ENCODE measurements at places on chromosomes 2 and 18.

DNA sequence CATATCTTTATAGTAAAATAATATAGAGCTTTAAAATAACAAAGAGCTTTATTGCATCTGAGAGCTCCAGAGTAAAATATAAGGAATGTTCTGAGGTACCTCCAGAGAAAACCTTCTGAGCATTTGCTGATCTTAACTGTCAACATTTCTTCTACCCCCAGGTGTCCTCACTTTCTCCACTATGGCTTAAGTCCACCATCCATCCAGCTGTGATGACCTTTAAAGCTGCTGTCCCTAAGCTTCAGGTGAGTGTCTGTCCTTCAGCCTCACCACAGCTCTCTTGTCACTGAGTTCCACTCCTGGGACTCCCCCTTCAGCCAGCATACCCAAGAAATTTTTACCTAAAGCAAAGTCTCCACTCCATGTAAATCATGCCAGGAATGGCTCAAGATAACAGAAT is 137.9 kb downstream of the MYO5B start:
- no peak for DNase-seq

- DNase-seq: no peak
Measured at GRCh38 chr2:40284797-40285196, 167.1 kb downstream of the SLC8A1 start.

- DNase-seq: no peak
Measured at GRCh38 chr18:34890486-34891085, 150.6 kb upstream of the MAPRE2 start.

- no peak for DNase-seq
Measured at GRCh38 chr2:10285556-10286198, 17.0 kb upstream of the HPCAL1 start.

- no peak for DNase-seq
Measured at GRCh38 chr2:3631161-3631850, 26.7 kb upstream of the ALLC start.

GRCh38 chr18:10051877-10052631 is 138.2 kb downstream of the VAPA start:
- no peak for DNase-seq

- DNase-seq: no peak
Measured at GRCh38 chr18:62026586-62026985, 133.8 kb upstream of the RNF152 start.

- DNase-seq: no peak
Measured at GRCh38 chr2:238644095-238645081, 203.5 kb upstream of the TWIST2 start.
